ENCODE measurements at places on chromosomes 11 and 22. TPM values are rescaled to one million over a fixed set of nuclear protein-coding genes. Genes with fewer than 3 reads are reported as not detected.

- DNase-seq, result peak; percentile 84
Observed at GRCh38 chr11:2265396-2265795, 5.0 kb downstream of the ASCL2 start.

DNA sequence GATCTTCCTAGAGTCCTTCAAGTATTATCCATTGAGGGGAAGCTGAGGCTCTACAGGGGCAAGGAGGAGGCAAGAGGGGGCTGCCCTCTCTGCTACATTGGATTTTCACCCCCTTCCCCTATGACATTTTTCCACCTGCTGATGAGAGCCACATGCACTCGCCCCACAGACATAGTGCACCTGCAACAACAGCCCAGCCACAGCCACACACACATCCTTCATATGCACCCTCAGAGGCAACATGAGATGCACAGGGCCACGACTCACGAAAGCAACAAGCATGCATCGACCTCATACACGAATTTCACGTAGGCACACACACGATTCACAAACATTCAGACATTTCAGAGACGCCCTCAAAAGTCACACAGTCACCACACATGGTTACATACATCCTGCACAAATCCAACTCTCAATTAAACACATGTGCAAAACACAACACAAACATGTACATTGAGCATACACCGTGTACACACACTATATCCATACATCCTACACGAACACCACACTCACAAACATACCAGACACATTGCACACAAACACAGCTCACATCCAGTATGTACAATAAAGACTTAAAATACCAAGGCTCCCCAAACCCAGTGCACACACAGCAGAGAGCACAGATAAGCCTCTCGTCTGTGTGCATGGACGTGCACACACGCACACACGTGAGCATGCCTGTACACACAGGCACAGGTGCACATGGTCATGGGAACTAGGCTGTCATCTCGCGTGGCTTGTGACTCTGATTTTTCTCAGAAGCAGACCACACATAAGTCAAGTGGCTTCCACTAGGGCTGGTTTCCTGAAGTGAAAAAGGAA, 6.3 kb upstream of the LRRC32 start:
- DNase-seq, result no peak

- DNase-seq, result no peak
Observed at GRCh38 chr11:13939961-13940906, 22.3 kb upstream of the SPON1 start.

The CDC42BPG gene
- total RNA-seq, result 0.55 TPM

The TEX54 gene
- not detected for total RNA-seq

The RTN4RL2 gene
- 2.8 TPM for total RNA-seq
